ENCODE measurements at places on chromosomes 6 and 20.

GRCh38 chr6:81148751-81149150 lies 603.7 kb downstream of the TENT5A start:
- DNase-seq = no peak

DNA sequence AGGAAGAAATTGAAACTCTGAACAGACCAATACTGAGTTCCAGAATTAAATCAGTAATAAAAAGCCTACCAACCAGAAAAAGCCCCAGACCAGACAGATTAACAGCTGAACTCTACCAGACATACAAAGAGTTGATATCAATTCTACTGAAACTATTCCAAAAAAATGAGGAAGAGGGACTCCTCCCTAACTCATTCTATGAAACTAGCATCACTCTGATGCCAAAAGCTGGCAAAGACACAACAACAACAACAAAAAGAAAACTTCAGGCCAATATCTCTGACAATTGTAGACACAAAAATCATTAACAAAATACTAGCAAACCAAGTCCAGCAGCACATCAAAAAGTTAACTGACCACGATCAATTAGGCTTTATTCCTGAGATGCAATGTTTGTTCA lies 246.0 kb upstream of the RUNX2 start:
- no peak for DNase-seq

DNA sequence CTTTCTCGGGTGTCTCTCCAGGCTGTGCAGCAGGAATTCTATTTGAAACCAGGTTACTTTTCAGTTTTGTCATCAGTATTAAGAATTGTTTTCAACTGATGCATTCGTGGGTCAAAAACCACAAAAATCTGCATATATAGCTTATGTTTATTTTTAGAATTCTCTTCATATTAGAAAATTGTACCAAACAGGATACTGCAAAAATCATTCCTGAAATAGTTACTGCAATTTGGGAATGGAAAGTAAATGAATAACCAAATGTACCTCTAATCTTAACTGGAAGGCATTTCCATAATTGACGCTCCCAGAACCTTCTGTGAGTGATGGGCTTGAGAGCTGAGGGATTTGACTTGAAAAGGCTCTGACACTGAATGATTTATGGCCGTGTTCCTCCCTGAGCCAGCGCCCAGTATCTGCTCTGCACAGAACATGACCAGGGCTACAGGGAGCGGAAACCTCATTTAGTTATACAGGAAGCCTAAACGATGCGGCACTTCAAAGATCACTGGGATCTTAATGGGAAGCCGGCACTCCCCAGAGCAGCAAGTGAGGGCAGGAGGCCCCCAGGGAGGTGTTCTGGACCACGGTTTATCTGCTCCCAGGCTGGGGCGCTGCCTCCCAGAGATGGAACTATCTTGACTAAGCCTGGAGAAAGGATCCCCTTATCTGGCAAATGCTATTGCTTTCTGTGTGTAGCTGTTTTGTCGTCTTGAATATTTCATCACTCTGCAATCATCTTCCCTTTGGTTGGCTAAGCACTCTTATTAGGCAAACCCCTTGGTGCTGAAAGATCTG lies 446.0 kb downstream of the QKI start:
- no peak for DNase-seq

GRCh38 chr6:166360243-166361076 lies 18.1 kb upstream of the SFT2D1 start:
- DNase-seq = no peak

DNA sequence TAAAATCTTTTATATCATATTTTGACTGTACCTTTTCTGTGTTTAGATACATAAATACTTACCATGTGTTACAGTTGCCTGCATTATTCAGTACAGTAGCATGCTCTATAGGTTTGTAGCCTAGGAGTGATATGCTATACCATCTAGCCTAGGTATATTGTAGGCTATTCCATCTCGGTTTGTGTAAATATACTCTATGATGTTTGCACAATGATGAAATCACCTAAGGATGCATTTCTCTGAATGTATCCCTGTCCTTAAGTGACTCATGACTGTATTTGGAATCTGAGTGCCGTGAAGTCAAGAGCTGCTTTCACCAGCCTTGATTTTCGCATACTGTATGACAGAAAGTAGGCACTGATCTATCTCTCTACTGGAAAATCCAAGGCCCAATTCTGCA lies 129.9 kb downstream of the UTRN start:
- DNase-seq = no peak

DNA sequence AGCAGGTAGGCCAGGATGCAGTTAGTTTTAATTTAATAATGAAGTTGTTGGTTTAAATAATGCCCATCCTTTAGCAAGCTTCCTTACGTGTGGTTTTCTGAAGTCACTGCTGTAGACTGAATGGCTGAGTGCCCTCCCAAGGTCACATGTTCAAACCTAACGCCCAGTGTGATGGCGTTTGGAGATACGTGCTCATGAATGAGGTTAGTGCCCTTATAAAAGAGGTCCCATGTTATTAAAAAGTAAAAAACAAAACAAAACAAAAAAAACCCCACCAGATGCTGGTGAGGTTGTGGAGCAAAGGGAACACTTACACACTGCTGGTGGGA lies 16.3 kb downstream of the LRP11 start:
- no peak for DNase-seq

DNA sequence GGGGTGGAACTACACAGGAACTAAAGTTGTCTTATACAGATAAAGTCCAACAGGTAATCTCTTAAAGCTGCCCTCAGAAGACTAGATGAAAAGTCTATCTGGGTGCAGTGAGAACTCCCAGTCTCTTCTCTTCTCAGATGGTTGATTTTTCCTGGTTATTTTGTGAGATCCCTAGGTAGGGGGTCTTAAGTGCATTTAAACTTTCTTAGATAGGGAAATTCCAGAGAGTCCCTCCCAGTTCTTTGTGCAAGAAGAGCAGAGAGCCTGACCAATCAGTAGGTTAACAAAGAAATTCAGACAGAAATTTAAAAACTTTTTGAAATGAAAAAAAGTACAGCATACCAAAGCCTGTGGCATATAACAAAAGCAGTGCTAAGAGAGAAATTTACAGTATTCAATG lies 2.0 kb upstream of the GABRR2 start:
- no peak for DNase-seq

- no peak for DNase-seq
These were observed 27.9 kb downstream of the RIN2 start for GRCh38 chr20:19785983-19786285.

DNA sequence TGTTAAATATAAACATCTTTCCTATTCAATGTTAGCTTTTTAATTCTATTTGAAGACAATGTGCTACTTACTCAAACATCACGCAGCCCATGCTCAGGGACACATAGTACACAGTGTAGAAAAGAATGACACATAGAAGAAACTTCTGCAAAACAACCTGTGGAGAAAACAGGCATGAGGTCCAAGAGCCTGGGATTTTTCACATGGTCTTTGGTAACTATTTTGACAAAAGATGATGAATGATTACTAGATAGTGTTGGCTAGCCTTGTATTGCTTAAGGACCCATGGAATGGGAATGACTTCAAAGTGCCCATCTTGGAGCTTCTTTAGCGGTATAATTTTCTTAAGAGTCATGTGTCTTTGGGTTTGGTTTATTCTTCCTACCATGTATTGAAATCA lies 15.4 kb downstream of the TMEM244 start:
- no peak for DNase-seq

- no peak for DNase-seq
These were observed 22.8 kb downstream of the VGLL2 start for GRCh38 chr6:117288083-117288715.

DNA sequence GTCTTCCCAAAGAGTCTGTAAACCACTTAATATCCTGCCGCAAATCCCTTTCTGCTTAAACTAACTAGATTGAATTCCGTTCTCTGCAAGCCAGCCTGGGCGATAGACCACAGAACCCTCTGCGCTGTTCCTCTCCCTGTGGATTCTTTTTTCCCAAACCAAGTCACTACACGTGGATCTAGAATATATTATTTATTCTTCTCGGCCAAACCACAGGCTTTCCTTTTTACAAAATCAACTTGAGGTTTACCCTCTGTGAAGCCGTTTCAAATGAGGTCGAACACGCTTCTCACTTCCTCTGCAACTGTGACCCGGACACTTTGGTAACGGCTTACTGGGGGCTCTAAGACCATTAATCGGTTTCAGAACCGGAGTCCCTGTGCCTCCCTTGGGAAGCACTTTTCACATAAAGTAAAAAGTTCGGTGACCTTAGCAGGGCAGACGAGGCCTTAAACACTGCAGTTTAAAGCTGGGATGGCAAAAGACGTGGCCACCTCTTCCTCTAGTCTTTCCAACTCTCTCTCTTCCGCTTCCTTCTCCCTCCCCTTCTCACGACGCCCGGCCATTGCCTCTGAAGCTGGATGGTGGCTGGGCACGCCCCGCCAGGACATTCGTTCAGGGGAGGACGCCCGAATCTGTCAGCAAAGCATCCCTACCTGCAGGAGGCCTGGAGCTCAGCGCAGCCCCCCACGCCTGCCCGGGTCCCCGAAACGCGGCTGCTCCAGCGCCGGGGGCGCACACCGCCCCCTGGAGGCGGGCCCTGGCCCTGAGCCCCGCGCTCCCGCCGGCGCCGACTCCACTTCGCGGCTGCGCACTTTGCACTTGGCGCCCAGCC lies 55.0 kb upstream of the FOXC1 start:
- peak; percentile 56 for DNase-seq

GRCh38 chr20:60381643-60382400 lies 423.6 kb downstream of the CDH26 start:
- no peak for DNase-seq

GRCh38 chr20:46835418-46835817 lies 59.2 kb upstream of the EYA2 start:
- no peak for DNase-seq

DNA sequence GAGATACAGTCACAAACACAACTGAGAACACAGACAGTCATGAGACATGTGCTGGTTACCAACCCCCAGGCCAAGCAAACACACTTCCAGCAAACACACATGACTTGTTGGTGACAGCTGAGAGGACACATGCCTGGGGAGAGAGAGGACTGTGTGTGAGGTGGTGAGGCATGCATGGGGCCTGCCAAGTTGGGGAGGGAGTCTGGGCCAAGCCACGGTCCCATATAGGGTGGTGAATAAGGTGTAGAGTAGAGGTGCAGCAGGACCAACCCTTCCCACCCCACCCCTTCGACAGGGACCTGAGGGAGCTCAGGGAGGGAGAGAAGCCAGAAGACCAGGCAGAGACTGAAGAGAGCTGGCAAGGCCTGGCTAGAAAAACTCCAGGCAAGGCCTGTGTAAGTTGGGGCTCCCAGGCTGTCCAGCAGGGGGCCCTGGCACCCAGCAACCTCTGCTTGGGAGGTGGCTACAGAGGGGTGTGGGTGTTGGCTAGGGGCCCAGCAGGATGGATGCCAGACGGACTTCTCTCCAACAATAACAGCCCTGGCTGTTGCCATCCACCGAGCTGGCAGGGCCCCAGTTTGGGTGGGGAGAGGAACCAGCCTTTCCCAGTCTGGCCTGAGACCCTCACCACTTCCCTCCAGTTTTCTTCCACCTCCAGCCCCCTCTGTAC lies 2.0 kb upstream of the SLC29A1 start:
- no peak for DNase-seq

DNA sequence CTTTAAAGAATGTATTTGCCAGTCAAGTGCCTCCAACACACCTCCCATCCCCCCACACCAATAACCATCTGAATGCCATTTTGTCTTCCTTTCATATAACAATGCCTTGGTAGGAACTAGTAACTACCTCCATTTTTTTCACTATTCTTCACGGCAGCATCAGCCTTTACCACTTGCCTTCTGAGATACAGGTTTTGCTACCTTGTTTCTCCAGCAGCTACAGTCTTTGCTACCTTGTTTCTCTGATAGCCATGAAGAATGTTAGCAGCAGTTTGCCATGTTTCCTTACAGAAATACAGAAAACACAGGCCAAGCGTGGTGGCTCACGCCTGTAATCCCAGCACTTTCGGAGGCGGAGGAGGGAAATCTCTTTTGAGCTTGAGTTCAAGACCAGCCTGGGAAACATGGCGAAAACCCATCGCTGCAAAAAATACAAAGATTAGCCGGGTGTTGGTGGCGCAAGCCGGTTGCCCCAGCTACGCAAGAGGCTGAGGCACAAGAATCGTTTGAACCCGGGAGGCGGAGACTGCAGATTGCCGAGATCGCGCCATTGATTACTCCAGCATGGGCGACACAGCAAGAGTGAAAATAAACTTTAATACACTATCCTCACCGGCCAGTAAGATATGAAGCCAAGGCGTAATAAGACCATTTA lies 100.9 kb downstream of the HFE start:
- DNase-seq = no peak

- DNase-seq = no peak
These were observed 1.7 kb upstream of the EHMT2 start for GRCh38 chr6:31899215-31899614.

GRCh38 chr6:169979873-169980432 lies 228.5 kb downstream of the ERMARD start:
- no peak for DNase-seq

DNA sequence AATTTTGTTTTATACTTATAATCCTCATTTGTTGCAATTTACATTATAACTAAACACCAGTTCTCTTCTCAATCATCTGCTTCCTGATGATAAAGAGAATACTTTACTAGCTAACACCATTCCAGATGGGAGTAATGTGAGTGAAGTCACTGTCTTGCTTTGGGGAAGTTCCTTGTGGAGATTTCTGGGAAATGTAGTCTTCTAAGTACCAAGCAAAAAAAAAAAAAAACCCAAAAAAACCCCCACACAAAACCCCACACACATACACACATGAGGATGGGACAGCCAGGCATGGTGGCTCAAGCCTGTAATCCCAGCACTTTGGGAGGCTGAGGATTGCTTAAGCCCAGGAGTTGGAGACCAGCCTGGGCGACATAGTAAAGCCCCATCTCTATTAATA lies 2.2 kb upstream of the SNPH start:
- DNase-seq = no peak

GRCh38 chr20:50186151-50186885 lies 4.3 kb upstream of the CEBPB start:
- peak; percentile 70 for DNase-seq

GRCh38 chr6:47922391-47922790 lies 140.6 kb downstream of the OPN5 start:
- DNase-seq = no peak

- DNase-seq = no peak
These were observed 184.3 kb downstream of the THBS2 start for GRCh38 chr6:169069356-169069755.

DNA sequence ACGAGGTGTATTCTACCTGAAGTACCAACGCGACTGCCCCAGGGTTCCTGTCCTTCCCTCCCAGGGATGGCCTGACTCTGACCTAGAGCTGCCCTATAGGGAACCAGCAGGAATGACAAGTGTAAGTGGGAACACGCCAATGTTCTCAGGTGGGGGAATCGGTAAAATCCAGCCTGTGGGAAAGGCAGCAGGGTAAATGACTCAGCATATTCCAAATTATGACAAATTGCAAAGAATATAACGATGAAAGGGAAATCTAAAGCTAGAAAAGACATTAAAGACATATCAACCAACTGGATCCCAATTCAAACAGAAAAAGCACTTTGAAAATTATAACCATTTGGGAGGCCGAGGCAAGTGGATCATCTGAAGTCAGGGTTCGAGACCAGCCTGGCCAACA lies 41.8 kb downstream of the KIF16B start:
- DNase-seq = no peak

- DNase-seq = no peak
These were observed 68.5 kb downstream of the SLC22A1 start for GRCh38 chr6:160190081-160190480.

- DNase-seq = no peak
These were observed 54.3 kb upstream of the TRERF1 start for GRCh38 chr6:42506070-42506469.
